ENCODE measurements at places on chromosomes 7 and 10. TPM values are rescaled to one million over a fixed set of nuclear protein-coding genes. Genes with fewer than 3 reads are reported as not detected.

GRCh38 chr10:20919481-20919880 lies 22.4 kb upstream of the NEBL start:
- DNase-seq: no peak
- no peaks in the 10 kb centered on the region for H3K4me1 ChIP-seq
- H3K4me3 ChIP-seq: no peak overlapping the region
- H3K27ac ChIP-seq: no peak overlapping the region
- H3K36me3 ChIP-seq: no peaks in the 10 kb centered on the region
- no peaks in the 10 kb centered on the region for H3K27me3 ChIP-seq

- H3K27me3 ChIP-seq: no peaks in the 10 kb centered on the region
- H3K4me3 ChIP-seq: no peak overlapping the region
- no peaks in the 10 kb centered on the region for H3K36me3 ChIP-seq
- no peak for DNase-seq
- no peak overlapping the region for H3K27ac ChIP-seq
- no peaks in the 10 kb centered on the region for H3K4me1 ChIP-seq
These were observed 8.2 kb upstream of the PODXL start for GRCh38 chr7:131564640-131565039.

GRCh38 chr7:105289704-105290103 lies 99.0 kb downstream of the SRPK2 start:
- H3K27ac ChIP-seq: no peak overlapping the region
- H3K4me1 ChIP-seq: no peaks in the 10 kb centered on the region
- H3K4me3 ChIP-seq: no peak overlapping the region
- H3K27me3 ChIP-seq: no peaks in the 10 kb centered on the region
- no peak for DNase-seq

LIPN gene
- not detected for polyA plus RNA-seq

GRCh38 chr7:137003086-137003485 lies 134.6 kb downstream of the CHRM2 start:
- DNase-seq: no peak
- no peak overlapping the region for H3K27ac ChIP-seq
- no peaks in the 10 kb centered on the region for H3K36me3 ChIP-seq
- no peaks in the 10 kb centered on the region for H3K4me1 ChIP-seq
- no peaks in the 10 kb centered on the region for H3K27me3 ChIP-seq
- no peak overlapping the region for H3K4me3 ChIP-seq

GRCh38 chr7:114885836-114886235 lies 36.1 kb upstream of the MDFIC start:
- no peak overlapping the region for H3K27ac ChIP-seq
- H3K4me1 ChIP-seq: no peaks in the 10 kb centered on the region
- H3K36me3 ChIP-seq: no peaks in the 10 kb centered on the region
- no peaks in the 10 kb centered on the region for H3K27me3 ChIP-seq
- DNase-seq: no peak

DNA sequence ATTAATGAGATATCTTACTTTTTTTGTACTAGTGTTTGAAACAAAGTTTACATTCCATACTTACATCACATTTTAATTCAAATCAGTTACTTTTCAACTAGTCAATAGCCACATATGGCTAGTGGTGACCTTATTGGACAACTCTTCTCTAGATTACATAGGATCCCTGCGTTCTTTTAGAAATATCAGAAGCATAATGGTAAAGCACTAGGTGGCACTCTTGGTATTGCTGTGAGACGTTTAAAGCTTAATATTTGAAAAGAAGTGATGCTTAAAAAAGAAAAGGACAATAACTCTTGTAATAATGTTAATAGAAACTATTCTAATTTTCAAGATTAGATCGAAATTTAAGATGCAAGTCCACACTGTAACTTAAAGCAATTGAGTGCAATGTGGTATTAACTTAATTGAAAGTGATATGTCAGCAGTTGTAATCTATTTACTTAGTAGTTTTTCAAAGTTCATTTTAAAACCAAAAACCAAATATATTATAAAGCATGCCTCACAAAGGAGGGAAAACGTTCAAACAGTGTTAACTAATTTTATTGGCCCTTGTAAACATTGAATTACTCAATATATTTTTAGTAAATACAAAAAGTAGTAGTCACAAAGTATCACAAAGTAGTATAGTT lies 339.1 kb downstream of the ATRNL1 start:
- no peak overlapping the region for H3K4me3 ChIP-seq
- no peaks in the 10 kb centered on the region for H3K36me3 ChIP-seq
- no peaks in the 10 kb centered on the region for H3K27me3 ChIP-seq
- H3K4me1 ChIP-seq: no peaks in the 10 kb centered on the region
- H3K27ac ChIP-seq: no peak overlapping the region

Measured in kidney (tissue), 22 donors.